ENCODE measurements at places on chromosomes 6 and 20.

DNA sequence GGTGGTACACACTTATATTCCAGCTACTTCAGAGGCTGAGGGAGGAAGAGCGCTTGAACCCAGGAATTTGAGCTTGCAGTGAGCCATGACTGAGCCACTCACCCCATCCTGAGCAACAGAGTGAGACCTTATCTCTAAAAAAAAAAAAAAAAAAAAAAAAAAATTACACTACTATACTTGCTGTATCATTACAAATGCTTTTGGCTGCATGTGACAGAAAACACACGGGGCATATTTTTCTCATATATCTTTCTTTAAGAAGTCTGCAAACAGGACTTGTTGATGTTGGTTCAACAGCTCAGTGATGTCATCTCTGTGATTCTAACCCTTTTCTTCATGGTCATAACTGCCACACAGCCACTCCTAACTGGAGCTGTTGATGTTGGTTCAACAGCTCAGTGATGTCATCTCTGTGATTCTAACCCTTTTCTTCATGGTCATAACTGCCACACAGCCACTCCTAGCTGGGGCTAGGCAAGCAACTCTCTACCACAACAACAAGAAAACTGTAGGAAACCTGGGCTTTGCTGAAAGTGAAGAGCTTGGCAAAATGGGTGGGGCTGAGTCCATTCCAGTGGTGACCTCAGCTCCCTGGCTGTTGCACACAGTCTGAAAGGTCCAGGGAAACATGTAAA lies 19.8 kb downstream of the MTFR2 start:
- no peak for DNase-seq

DNA sequence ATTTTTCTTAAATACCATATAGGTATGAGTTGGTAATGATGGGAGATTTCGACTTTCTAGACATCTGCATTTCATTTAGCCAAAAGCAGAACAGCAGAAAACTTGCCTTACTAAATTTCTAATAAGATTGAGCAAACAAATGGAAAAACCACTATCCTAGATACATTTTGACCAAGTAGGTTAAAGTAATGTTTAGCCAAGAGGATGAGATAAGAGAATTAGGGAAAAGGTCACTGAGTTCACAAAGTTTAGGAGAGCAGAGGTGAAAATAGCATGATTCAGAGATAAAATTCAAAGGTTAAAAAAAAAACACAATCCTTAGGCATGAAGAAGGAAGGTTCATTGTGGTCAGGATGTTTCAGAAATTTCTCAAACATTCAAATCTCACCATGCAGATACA lies 450.3 kb downstream of the CD83 start:
- DNase-seq: no peak

GRCh38 chr20:14790771-14791620 lies 453.6 kb upstream of the FLRT3 start:
- DNase-seq: no peak

GRCh38 chr6:82534876-82535275 lies 171.3 kb downstream of the TPBG start:
- DNase-seq: no peak

- no peak for DNase-seq
Measured at GRCh38 chr20:17882834-17883591, 85.6 kb downstream of the SNX5 start.

- no peak for DNase-seq
Measured at GRCh38 chr20:48460681-48461080, 367.1 kb downstream of the PREX1 start.

DNA sequence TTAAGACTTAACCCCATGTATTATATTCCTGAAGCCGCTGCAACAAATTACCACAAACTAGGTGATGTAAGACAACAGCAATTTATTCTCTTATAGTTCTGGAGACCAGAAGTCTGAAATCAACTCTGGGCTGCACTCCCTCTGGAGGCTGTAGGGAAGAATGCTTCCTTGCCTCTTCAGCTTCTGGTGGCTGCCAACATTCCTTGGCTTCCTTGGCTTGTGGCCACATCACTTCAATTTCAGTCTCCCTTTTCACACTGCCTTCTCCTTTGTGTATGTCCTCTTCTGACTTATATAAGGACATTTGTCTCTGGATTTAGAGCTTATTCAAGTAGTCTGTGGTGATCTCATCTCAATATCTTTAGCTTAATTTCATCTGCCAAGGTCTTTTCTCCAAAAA lies 141.6 kb downstream of the DHX35 start:
- DNase-seq: no peak

DNA sequence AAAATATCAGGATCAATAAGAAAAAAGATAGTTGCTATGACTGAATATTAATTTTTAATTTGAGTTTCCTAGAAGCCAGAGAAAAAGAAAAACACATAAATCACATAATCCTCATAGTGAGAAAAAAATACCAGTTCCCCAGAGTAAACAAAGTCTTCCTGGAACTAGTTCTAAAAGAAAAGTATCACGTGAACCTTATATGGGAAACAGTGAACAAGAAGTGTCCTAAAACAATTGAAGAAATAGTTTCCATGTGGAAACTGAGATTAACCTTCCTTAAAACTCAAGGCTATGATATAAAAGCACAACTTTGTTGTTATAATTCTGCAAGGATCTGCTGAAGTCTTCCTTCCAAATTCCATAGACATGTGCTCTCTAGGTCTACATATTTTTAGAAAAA lies 50.6 kb downstream of the RCAN2 start:
- DNase-seq: no peak

DNA sequence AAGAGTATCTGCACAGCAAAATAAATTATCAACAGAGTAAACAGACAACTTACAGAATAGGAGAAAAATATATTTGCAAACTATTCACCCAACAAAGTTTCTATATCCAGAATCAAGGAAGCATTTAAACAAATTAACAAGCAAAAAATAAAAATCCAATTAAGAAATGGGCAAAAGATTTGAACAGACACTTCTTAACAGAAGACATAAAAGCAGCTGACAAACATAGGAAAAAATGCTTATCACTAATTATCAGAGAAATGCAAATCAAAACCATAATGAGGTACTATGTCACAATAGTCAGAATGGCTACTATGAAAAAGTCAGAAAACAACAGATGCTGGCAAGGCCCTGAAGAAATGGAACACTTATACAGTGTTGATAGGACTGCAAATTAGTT lies 434.2 kb upstream of the ADGRB3 start:
- DNase-seq: no peak

- DNase-seq: no peak
Measured at GRCh38 chr20:62694106-62694505, 14.5 kb upstream of the NTSR1 start.

- DNase-seq: no peak
Measured at GRCh38 chr20:8218861-8219260, 86.8 kb downstream of the PLCB1 start.

- no peak for DNase-seq
Measured at GRCh38 chr6:88174906-88175305, 8.8 kb upstream of the CNR1 start.

DNA sequence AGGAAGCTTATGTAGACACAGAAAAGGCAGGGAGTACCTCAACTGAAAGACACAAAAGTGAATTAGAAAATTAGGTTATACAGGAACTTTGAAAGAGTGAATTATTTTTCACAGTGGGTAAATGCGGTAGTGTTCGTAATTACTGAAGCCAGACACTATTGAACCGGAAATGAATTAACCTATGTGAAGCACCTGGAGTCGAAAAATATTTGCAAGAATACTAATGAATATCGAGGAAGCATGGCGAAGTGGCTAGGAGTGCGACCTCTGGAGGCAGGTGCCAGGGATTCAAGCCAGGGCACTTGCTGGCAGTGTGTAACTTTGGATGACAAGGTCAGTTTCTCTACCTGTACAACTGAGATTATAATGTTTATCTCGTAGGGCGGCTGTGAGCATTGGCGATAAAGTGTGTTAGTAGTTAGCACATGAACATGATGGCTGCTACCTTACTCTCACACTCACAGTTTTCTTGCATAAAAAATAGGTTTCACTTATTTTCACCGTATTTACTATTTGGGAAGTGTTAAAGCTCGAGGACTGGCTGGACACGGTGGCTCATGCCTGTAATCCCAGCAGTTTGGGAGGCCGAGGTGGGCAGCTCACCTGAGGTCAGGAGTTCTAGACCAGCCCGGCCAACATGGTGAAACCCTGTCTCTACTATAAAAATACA lies 567 bp upstream of the SLC18B1 start:
- peak; percentile 74 for DNase-seq

Measured in Jurkat, Clone E6-1 (cell line).